ENCODE measurements at places on chromosomes 3 and 15.

DNA sequence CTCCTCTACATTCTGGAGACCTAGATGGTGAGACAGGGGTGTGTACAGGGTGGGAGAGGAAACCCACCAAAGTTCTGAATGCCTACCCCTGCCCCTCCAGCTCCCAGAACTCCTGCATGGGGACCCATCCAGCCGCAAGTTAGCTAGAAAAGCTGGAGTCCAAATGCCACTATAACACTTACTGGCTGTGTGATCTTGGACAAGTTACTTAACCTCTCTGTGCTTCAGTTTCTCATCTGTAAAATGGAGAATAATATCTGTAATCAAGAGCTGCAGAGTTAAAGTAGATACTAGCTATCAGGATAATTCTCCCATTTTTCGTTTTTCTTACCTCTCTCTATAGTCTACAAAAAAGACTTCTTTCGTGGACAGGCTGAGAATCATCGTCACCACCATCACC is 63.4 kb downstream of the ADCY5 start:
- no peak for DNase-seq

GRCh38 chr15:60551781-60552161 is 72.8 kb upstream of the ICE2 start:
- DNase-seq, result peak; percentile 49

DNA sequence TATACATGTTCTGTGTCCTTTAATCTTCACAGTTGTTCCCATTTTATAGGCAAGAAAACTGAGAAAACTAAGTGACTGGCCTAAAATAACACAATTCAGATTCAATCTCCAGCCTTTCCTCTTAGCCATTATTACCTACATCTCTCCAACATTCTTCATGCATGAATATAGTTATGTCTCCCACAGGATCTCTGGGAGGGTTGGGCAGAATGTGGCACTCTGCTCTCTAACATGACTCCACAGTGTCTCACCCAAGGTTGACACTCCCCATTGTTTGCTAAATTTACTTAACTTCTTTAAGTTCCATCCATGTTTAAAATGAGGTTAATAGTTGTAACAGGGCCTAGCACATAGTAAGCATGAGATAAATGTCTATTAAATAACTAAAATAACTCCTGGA is 276.3 kb downstream of the ERC2 start:
- DNase-seq, result no peak

DNA sequence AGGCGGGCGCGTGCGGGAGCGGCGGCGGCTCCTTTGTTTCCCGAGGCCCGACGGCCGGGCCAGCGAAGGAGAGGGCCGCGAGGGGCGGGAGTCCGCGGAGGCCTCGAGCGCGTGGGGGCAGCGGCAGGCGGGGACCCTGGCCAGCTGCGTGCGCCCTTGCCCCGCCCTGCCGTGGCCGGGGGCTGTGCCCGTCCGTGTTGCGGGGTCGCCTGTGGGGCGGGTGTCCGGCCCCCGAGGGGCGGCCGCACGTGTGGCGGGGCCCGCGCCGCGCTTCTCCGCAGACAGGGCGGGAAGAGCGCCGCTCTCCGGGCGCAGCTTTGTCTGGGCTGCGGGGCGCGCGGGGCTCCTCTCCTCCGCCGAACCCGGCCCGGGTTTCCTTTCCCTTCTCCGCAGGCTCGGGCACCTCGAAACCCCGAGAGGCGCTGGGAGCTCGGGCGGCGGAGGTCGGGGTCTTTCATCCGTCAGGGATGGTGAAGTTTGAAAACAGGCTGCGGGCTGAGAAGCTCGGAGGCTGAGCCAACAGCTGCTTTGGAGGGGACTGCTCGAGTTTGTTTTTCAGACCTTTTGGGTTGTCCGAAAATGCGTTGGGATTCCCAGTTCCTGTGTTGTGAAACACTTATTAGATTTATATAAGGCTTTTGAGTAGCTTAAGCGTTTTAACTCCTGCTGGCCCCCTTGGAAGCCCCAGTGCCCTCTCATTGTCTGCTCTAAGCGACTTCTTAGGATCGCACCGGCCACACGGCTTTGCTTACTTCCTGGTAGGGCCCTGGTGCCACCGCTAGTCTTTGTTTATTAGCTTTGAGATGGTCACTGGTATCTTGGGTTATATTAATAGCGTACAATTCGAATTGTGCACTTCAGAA is 817 bp downstream of the USP3 start:
- DNase-seq, result peak; percentile 92

GRCh38 chr15:29805043-29805707 is 17.1 kb downstream of the TJP1 start:
- peak; percentile 13 for DNase-seq

- no peak for DNase-seq
Measured at GRCh38 chr3:24479816-24480215, 14.8 kb downstream of the THRB start.

DNA sequence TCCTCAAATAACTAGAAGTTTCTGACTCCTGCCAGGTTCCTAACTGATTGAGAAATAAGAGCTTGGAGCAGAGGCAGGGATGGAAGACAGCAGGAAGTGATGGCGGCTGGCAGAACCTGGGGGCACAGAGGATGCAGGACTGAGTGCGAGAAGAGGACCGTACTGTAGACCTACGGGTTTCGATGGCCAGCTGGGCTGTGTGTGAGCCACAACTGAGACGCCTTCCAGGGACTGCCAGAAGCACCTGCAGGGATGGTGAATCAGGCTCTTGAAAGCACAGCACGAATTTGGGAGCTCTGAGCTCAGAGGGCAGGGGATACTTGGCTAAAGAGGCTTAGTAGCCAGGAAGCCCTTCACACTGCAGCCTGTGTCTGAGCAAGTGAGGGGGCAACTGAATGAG is 165.6 kb downstream of the ABHD5 start:
- no peak for DNase-seq

- no peak for DNase-seq
Measured at GRCh38 chr3:89138048-89138447, 30.6 kb downstream of the EPHA3 start.

DNA sequence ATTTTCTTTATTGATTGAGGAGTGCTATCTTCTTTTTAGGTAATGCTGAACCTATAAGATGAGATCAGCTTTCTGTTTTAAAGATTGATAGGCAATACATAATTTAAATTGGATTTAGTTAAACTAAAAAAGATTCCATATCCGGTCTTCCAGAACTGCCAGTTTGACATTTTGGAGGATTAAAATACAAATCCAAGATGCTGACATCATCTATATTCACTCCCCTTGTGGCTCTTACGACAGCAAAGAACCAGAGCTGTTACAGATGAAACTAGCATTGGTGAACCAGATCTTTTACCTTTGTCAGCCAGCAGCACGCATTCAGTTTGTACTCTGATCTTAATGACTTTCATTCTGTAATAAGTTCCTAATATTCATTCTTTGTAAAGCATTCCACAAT is 218.7 kb downstream of the ZIC4 start:
- DNase-seq, result no peak

DNA sequence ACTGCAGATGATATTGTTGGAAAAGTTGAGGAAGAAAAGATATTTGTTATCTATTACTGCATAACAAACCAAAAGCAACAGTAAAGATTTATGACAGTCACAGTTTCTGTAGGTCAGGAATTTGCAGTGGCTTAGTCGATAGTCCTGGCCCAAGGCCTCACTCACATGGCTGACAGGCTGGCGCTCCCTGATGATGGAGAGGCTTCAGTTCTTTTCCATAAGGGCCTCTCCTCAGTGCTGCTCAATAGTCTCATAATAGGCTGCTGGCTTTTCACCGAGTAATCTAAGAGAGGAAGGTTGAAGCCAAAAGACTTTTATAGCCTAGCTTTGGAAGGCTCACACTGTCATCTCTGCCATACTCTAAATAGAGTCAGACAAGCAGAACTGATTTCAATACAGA is 17.7 kb downstream of the IREB2 start:
- no peak for DNase-seq

GRCh38 chr15:74233851-74234597 is 2.1 kb upstream of the CCDC33 start:
- no peak for DNase-seq

DNA sequence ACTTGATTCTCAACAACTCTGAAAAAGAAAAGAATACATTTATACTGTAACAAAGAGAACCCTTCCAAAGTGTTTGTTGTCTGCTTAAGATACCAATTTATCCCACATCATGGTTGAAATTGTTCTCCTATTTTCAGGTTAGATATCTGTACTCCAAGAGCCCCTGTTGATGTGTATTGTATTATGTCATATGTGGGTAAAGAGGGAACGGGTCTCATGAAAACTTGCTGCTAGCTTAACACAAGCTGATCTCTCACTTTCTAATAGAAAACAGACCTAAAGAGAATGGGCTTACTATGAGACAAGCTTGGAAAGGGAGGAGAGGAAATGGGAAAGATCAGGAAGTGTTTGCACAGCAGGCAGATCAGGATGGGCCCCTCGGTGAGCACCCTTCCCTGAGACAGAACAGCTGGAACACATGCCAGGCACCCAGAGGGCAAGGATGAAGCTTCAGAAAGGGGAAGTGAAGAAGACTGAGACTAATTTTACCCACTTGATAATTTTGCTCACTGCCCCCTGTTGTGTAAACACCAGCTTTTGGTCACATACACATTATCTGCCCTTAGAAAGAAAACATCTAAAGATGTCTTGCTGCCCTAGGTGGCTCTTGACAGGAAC is 747.9 kb upstream of the CCDC54 start:
- DNase-seq, result no peak

GRCh38 chr3:171132873-171133272 is 106.4 kb upstream of the SLC2A2 start:
- DNase-seq, result no peak

- no peak for DNase-seq
Measured at GRCh38 chr15:82995938-82996337, 9.9 kb downstream of the RAMAC start.

- no peak for DNase-seq
Measured at GRCh38 chr3:105274958-105275357, 91.8 kb upstream of the ALCAM start.

GRCh38 chr3:64463981-64464380 is 223.8 kb downstream of the ADAMTS9 start:
- DNase-seq, result no peak

GRCh38 chr15:38593524-38593923 is 28.9 kb upstream of the RASGRP1 start:
- no peak for DNase-seq

- no peak for DNase-seq
Measured at GRCh38 chr15:100341239-100341749, 481 bp downstream of the ADAMTS17 start.

GRCh38 chr3:24428481-24428880 is 66.2 kb downstream of the THRB start:
- DNase-seq, result no peak

DNA sequence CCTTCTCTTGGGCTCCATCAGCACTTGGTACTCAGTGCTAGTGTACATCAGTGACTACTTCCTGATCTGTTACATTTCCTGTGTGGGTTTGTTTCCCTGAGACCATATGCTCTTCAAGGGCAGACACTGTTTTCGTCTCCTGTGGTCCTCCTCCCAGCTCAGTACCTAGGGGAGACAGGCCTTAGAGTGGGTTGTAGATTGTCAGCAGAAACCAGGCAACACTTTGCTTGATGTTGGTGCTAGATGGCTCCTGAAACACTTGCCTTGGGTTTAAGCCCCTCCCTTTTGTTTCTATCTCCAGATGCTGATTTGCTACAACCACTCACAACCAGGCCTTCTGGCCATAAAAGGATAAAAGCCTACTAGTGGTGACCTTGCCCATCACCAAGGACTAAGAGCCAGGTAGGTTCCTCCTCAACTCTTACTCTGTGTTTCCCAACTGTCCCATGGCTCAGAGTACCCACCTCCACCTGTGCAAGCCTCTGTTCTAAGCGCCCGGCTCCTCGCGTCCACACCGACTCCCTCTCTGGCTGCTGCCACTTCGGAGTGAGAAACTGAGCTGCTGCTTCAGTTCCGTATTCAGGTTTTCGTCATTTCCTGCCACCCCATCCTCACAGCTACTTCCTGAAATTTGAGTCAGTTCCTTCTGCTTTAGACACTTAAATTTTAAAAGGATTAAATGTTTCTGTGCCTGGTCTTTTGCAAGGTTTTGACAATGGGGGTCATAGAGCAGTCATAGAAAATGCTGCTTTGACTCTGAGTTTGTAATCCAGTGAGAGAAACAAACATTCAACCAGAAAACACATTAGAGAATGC is at the start of gene HCLS1:
Gene HCLS1 (minus strand): TSS at position 548 of the 816 bp plus-strand sequence. CDS start 2,556 bp downstream, outside the sequence.
- no peak for DNase-seq

- DNase-seq, result peak; percentile 89
Measured at GRCh38 chr3:66220602-66221377, at the start of gene SLC25A26. Gene SLC25A26, plus strand, starts transcription at chr3:66221001. Its CDS starts 94 bp downstream, at chr3:66221095.

GRCh38 chr3:24149032-24149431 is 203.9 kb downstream of the NR1D2 start:
- peak; percentile 16 for DNase-seq

GRCh38 chr3:192215-192929 is 4.2 kb upstream of the CHL1 start:
- no peak for DNase-seq

DNA sequence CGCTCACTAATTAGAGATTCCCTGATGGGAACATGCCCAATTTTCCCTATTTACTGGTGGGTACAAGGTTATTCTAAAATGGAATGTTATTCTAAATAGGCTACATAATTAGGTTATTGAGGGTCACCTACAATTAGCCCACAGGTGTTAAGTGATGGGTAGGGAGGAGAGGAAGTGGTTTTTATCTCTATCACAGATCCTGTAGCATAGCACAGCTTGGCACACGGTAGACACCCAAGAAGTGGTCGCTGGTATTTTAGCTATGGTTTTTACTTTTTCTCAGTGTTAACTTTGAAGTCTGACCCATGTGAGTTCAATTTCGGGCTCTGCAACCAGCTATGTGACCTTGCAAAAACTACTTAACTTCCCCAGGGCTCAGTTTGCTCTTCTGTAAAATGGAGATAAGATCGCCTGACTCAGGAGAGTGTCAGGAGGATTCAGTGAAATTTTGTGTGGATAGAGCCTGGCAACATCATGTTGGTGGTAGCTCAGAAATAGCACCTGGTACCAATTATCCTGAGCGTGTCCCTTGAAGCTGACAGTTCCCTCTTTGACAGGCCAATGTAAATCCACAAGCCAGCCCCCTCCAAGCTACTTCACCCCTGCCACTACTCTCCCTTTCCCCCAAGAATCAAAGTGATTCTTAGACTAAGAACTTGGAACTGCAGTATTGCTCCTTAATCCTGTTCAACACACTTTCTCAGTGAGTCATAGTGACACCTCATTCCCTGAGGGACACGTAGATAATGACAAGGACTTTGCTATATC is 8.7 kb upstream of the LMCD1 start:
- DNase-seq, result no peak

DNA sequence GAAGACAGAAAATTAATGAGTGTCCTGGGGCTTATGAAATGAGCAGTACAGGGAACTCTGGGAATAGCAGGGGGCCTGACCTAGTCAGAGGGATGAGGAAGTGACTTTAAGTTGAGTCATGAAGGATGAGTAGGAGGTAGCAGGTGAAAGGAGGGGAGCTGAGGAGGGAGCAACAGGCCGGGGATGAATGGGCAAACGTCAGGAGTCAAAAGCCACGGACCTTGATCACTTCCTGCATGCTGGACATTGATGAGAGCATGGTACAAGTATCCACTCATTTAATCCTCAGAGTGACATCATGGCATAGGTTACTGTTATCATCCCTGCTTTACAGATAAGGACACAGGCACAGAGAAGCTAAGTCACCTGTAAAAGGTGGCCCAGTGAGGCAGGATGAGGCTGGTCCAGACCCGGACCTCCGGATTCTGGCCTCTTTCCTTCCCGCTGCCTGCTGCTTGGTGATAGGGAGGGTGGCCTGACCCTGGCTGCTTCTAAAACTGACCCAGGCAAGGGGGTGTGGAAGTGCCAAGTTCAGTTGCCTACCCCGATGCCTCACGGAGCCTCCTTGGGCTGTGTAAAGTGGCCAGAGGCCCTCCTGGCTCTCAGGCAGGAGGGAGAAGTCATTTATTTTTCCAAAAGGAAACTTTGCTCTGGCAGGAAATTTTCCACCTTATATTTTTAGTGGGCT is 7.6 kb downstream of the CORO2B start:
- DNase-seq, result peak; percentile 2

- no peak for DNase-seq
Measured at GRCh38 chr3:112539825-112540650, 21.7 kb downstream of the ATG3 start.
